ENCODE measurements at places on chromosomes 11 and 22.

- no peak for DNase-seq
Observed at GRCh38 chr11:76623171-76623883, 47.2 kb downstream of the LRRC32 start.

DNA sequence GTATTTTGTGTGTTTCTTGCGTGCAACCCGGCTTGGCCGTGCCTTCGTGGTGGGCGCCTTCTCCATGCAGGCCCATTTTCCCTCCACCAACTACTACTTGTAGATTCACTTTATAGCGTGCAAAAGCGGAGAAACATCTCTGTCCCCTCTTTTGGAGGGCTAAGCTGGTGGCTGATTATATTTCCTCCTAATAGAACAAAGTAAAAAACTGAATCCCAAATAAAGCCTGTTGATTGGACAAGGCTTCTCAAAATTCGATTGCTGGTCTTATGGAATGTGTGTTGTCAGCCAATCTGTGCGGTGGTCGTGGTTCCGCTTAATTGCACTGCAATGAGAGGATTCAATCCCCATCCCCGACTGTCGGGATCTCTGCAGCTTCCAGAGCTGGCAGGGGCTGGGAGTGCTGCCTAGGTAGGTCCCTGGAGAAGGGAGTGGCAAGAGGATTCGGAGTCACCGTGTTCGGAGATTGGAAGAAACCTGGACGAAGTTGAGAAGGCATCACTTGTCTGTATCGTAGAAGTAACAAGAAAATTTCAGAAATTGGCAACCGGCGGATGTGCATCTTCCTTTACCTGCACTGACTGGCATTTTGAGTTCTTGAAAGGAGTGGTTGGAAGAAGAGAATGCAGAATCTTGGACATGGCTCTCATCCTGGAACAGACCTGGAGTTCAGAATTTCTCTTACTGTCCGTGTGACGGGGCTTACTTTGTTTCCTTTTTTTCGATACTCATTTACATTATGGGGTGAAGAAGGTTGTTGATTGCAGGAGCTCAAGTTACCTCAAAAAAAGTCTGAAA is 1.1 kb downstream of the HMGXB4 start:
- peak; percentile 31 for DNase-seq

GRCh38 chr11:95994329-95994728 is 70.4 kb upstream of the MTMR2 start:
- no peak for DNase-seq

- DNase-seq: peak; percentile 38
Observed at GRCh38 chr22:17957693-17958092, 66.7 kb downstream of the MICAL3 start.

GRCh38 chr11:129056916-129057315 is 114.2 kb upstream of the TP53AIP1 start:
- DNase-seq: no peak

DNA sequence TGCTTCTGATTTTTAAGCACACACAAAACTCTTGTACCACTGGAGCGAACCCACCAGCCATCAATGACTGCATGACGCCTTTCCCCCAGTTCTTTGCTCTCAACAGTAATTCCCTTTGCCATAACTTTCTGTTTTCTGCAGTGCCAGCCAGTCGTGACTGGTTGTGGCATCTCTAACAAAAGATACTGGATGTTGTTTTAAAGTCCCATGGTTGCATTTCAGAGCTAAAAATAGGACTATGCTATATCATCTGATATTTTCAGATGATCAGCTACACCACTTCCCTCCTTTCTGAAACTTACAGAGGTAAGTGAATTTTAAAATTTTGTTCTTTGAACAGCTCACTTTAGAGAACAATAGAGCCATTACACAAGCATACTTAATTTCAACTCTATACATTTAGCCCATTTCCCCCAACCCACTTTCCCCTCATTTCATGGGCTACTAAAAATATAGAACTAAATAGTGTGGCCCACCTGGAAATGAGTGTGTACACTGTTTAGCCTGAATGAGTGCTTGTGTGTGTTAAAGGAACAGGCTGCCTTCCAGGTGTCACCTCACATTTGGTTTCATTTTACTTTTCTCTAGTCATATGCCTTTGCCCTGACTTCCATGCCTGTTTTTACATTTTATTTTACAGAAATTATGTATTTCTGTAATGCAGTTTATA is 136.9 kb upstream of the ZC3H12C start:
- no peak for DNase-seq

DNA sequence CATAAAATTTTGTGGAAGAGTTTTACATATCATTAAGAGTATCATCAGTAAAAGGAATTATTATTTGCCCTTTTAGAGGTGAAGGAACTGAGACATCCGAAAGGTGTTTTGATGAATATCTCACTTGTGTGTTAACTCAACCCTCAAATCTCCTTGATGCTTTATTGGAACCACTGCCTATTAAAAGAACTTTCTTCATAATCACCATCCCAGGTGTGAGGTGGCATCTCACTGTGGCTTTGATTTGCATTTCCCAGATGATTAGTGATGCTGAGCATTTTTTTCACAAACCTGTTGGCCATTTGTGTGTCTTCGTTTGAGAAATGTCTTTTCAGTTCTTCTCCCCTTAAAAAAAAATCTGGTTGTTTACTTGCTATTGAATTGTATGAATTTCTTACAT is 134.0 kb upstream of the SYN3 start:
- DNase-seq: no peak

- DNase-seq: no peak
Observed at GRCh38 chr11:18264035-18264434, 2.0 kb upstream of the SAA1 start.

DNA sequence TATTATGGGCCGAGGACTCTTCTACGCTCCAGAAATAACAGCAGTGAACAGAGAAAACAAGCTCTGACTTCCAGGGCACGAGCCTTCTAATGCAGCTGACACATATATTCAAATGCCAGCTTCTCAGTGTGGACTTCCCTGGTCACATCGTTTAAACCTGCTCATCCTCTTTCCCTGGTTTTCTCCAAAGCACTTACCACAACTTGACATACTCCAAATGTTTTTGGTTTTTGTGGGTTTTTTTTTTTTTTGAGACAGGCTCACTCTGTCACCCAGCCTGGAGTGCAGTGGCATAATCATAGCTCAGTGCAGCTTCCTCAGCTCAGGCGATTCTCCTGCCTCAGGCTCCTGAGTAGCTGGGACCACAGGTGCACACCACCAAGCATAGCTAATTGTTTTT is 105.5 kb downstream of the MICAL3 start:
- DNase-seq: peak; percentile 41

- DNase-seq: no peak
Observed at GRCh38 chr11:102229510-102230123, 87.7 kb upstream of the BIRC3 start.
